ENCODE measurements at places on chromosomes 2 and 18.

DNA sequence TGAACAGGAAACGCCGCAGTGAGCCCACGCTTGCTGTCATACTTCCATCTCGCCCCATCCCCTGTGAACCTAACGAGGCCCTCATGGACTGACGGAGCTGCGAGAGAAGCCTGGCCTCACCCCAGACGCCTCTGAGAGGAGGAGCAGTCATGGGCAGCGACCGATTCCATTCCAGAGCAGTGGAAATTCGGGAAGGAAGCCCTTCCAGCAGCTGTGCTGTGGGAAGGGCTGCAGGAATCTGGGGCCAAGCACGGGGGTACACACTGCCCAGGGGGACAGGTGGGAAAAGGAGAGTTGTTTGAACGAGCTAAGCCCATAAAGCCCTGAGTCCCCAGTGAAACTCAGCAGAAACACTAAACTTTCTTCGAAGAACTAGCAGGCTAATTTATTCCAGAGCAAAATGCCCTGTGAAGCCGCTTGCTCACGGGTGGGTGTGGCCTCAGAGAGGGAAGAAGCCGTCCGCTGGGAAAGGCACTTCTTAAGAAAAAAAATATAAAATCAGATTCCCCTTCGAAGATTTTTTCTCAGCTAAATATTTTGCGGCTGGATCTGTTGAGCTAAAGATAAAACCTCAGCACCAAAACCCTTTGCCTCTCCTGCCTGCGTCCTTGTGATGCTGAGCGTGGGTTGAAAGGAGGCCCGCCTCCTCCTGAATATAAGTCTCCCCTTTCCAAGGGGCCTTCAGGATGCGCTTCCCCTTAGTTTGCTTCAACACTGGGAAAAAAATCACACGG, 38.2 kb downstream of the ANKMY1 start:
- DNase-seq, result no peak

- DNase-seq, result no peak
These were observed 203.7 kb downstream of the KLHL29 start for GRCh38 chr2:23588508-23589201.

DNA sequence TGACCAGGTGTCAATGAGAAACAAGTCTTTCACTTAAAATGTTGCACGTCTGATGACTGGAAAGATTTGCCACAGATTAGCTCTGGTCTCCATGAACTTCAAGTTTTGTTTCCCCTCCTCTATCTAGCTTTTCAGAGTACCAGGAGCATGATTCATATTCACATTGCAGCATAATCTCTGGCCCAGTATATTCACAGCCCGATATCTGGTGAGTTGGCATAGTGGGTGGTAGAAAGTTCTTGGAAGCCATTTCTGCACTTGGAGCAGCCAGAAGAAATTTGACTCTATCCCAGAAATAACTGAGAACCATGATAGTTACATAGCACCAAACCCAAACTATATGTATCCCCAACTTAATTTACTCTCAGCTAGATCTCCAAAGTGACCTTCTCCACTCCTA, 503.9 kb downstream of the PID1 start:
- no peak for DNase-seq

- no peak for DNase-seq
These were observed 491.5 kb downstream of the NYAP2 start for GRCh38 chr2:225891013-225891412.

- no peak for DNase-seq
These were observed 266.3 kb upstream of the AGAP1 start for GRCh38 chr2:235227590-235227989.

- DNase-seq, result no peak
These were observed 23.5 kb upstream of the MTERF4 start for GRCh38 chr2:241125626-241126025.

GRCh38 chr2:136141510-136142149, 23.7 kb upstream of the CXCR4 start:
- DNase-seq, result no peak

GRCh38 chr18:51540562-51540961, 343.1 kb upstream of the MEX3C start:
- DNase-seq, result no peak

GRCh38 chr2:9420495-9420894, 2.8 kb downstream of the ITGB1BP1 start:
- DNase-seq, result no peak

DNA sequence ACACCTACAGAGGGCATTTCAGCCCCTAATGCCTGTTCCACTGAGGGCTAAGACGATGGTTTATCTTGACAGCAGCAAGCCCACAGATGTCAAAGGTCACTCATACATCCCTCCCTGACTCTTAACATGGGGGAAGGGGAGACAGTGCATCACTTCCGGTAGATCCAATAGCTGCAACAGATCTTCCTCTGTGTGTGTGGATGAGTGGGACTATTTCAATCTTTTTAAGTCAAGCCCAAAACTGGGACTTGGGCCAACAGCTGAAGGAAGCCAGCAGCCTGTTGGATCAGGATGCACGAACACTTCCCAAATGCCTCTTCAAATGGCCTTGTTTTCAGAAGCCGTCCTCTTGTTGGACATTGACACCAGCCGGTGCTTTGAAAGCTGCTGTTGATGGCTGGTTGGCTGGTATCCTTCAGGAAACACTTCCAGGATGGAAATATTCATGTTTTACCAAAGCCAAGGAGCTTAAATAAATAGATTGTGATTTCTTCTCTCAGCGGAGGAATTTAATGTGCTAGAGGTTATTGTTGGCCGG, 59.2 kb downstream of the IL1R2 start:
- DNase-seq, result no peak

DNA sequence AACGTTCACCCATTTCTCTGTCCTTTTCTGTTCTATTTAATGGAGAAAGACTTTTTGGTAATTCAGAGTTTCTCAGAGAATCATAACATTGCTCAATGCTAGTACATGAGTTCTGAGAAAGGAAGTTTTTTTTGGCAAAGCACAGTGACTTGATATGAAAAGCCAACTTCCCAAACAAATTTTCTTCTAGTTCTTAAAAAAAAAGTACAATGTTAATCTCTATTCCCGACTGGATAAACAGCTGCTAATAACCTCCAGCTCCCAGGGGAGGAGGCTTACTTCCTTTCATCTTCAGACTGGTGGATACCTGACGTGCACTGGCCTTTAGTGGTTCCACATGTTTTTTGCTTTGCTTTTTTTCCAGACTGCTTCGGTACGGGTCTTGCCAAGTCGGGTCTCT, 284.6 kb upstream of the CCDC68 start:
- DNase-seq, result no peak

DNA sequence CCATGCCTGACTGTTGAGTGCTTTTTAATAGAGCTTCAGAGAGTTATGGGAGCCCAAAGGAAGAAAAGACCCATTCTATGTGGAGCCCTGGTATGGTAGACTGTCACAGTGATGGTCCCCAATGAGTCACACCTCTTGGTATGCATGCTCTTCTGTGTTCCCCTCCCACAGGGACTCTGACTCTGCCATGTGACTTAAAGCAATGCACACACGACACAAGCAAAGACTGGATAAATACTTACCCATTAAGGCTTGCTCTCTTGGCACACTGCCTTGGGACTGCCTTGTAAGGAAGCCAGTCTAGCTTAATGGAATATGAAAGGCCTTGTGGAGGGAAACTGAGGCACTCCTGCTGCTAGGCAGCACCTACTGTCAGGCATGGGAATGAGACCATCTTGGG, 16.7 kb upstream of the DTNB start:
- DNase-seq, result no peak

DNA sequence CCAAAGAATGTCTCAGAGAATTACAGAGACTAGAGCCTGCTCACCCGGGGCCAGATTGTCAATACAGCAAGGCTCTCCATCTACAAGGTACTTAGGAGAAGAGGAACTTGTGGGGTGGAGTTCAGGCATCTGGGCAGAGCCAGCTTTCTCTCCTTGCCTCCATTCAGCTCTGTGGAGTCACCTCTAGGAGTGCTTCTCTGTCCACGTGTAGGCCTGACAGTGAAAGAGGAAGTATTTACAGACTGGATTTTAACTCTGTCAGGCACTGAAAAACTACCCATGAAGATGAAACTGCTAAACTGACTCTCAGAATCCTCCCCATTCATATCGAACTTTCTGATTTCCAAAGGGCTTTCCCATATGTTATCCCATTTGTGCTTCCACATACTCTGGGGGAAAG, 315.6 kb downstream of the SETBP1 start:
- DNase-seq, result no peak

DNA sequence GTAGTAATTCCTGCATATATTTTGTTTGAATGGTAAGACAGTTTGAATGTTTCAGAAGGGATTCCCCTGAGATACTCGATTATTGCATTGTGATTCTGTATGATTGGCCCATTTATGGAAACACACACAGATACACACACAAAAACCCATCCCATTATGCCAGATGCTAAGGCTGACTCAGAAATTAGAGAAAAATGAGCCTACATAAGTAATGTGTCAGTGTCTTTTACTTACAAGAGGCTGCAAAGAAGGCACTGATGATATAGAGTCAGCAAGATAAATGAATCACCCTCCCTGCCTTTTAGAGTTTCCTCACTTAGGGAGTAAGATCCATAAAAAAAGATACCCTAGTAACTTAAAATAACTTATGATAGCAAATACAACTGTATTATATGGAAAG, 1481.1 kb upstream of the ACVR2A start:
- DNase-seq, result no peak

DNA sequence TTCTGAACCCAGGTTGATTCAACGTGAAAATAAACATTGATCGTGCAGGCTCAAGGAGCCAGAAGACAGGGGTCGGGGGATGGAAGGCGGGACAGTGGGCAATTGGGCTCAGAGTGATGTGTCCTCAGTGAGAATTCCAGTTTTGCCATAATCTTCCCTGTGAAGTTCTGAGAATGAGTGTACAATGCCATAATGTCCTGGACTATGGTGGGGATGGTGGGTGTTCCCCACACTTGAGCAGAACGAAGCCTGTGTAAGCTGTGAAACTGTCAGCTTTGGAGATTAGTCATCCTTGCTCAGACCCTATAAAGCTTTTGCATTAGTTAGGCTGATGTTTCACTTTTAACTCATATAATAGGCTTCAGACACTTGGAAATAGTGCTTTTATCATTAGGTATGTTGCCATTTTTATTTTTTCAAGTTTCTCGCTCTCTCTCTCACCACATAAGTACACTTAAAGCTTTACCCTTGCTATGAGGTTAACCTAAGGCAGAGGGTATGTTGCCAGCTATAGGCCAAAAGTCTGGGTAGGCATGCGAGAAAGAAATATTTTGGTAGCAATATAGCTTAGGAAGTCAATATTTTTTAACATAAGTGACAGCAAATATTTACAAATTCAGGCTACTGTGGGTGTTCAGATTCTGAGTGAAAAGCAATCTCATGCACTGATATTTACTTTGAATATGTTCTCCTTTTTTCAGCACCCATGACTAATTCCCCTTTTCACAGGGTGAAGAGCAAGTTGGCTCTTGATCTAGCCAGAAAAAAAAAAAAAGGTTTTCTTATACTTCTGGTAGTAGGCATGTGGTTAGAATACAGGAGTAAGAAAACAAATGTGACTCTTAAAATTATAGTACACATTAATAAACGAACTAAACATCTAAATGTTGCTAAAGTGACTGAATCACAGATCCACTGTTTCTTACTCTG, 47.2 kb downstream of the CDC42EP3 start:
- no peak for DNase-seq

DNA sequence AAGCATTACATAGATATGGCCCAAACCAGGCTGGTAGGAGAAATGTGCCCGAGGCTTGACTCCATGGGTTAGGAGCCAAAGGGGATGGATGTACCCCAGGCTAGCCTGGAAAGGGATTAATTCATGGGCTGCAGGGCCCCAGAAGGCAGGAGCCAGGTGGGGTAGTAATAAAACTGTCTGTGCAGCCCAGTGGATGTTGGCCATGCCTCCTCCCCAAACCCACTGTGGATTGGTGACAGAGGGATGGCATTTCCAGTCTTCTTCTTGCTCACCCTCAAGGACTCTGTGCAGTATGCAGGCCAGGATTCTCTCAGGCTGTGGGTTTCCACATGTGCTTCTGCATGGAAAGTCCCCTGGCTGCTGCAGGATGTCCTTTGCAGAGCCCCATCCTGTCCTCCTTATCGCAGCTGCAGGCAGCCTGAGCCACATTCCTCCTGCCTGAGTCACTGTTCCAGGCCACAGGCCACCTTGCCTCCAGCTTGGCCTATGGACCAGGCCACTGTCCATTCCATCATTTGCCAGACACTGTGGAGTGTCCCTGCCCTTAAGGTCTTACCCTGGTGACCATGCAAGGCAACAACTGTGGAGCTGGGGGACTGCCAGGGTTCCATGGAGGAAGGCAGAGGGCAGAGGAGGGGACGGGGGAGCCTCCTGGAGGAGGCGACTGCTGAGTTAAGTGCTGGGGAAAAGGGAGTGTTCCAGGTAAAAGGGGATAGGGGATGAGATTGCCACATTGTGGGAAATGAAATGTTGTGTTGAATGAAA, 38.9 kb downstream of the INO80C start:
- DNase-seq, result no peak

DNA sequence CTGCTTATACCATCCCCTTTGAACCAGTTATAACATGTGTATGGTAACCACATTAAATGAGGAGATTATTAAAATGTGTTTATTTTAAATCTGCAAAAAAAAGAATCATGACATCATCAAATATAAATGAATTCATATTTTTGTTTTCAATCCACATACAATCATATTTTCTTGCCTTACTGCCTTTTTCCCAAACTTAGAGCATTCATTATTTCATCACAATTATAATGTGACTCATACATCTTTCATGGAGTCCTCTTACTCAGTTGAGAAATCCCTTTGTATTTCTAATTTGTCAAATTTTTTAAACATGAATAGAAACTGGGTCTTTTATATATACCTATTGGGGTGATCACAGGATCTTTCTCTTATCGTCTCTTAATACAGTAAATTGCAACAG, 909.6 kb downstream of the DSC3 start:
- no peak for DNase-seq

- no peak for DNase-seq
These were observed 208.1 kb upstream of the KLHL14 start for GRCh38 chr18:32980896-32981295.

DNA sequence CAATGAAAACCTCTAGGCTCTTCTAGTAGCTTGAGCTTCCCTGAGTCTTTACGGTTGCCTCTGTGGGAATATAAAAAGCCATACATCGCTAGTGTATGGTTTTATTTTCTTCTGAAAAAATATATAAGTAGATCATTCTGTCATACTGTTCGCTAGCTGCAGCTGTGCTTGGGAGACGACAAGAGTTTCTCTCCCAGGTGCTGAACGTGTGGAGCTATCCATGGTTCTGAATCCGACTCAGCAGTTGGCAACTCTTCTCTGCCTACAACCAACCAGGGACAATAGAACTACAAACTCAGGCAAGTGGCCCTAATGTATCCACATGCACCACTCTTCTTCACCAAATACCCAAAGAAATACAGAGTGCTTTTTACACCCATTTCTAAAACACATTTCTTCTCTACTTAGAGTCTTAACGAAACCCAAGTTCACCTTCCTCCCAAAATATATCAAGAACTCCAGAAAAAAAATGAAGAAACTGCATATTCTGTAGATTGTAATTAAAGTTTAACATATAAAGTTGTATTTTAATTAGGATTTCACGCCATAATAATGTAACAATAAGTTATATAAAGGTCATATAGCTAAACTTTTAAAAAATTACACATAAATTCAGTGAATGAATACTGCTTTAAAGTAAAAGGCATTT, 2.2 kb upstream of the KCNH7 start:
- DNase-seq, result no peak

- no peak for DNase-seq
These were observed 156.8 kb upstream of the UNC80 start for GRCh38 chr2:209614690-209615369.

GRCh38 chr2:129467012-129467779, 512.3 kb upstream of the RAB6C start:
- no peak for DNase-seq
